Jurkat, Clone E6-1 (cell line): ENCODE measurements at places on chromosomes 13 and 19.

GRCh38 chr13:43544011-43544410, 242.8 kb downstream of the ENOX1 start:
- DNase-seq: no peak

DNA sequence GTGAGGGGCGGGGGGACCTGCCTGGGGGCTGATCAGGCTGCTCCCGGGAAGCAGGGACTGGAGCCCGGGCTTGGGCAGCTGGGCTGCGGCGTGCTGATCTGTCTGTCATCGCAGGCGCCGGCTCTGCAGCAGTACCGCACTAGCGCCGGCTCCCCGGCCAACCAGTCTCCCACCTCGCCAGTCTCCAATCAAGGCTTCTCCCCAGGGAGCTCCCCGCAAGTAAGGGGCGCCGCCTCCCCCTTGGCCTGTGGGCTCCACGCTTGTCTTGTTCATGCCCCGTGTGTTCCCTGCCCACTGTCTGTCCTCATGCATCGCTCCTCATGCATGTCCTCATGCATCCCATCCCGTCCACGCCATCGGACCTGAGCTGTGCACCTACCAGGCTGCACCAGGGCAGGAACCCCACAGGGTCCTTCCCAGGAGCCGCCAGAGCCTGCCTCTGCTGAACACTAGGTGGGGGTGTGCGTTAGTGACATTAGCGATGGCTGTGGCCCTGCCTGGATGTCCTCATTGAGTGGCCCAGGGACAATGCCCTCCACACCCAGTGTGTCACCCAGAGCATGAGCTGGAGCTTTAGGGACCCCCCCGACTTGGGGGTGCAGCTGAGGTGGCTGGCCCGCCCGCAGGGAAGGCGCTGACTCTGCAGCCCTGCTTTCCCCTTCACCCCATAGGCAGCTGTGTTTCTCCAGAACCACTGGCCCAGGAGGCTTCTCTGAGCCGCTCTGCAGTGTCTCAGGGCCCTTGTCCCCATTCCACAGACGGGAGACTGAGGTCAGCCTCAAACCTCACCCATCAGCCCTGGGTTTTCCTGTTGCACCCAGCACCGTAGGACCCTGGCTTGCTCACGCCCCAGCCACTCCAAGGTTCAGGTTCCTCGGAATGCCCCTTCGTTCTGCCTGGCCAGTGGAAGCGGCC, 19.5 kb downstream of the COMP start:
- no peak for DNase-seq

- DNase-seq: no peak
Observed at GRCh38 chr19:5355076-5355475, 14.5 kb upstream of the PTPRS start.

GRCh38 chr19:18894254-18895037, 1.5 kb downstream of the CERS1 start:
- DNase-seq: no peak

- DNase-seq: no peak
Observed at GRCh38 chr19:3543150-3544057, 4.4 kb downstream of the TEKTIP1 start.

DNA sequence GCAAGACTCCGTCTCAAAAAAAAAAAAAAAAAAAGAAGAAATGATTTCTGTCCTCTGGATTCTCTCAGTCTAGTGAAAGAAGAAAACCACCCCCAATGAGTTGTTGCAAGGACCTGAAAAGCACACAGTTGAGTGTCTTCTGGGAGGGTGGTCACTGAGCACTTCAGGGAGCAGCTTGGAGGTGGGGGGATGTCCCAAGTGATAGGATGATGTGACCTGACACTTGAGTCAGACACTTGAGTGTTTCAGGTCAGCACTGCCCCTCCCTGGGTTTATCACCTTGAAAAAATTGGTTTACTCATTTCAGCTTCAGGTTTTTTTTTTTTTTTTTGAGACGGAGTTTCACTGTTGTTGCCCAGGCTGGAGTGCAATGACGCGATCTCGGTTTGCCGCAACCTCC, 63.2 kb downstream of the ZNF823 start:
- DNase-seq: no peak

DNA sequence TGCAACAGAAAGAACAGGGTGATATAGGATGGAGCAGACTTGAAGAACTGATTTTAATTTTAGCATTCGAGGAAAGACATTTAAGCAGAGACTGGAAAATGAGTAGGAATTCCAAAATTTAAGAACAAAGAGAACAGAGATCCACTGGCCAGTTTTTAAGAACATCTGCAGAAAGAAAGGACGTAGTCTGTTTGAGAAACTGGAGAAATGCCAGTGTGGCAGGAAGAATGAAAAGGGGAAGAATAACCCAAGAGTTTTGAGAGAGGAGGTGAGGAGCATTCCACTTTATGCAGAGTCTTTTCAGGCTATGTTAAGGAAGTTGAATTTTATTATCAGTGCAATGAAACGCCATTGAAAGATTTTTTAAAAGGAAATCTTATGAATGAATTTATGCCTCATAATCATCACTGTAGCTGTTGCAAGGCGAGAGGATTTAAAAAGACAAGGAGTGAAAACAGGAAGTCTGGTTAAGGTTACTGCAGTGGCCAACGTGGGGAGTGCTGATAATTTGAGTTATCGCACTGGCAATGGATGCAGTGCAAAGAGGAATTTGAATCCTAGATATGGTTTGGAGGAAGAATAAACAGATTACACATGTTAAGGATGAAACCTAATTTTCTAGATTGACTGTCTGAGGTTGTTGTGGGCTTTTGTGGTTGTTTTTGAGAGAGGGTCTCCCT, 253.8 kb downstream of the DACH1 start:
- no peak for DNase-seq

DNA sequence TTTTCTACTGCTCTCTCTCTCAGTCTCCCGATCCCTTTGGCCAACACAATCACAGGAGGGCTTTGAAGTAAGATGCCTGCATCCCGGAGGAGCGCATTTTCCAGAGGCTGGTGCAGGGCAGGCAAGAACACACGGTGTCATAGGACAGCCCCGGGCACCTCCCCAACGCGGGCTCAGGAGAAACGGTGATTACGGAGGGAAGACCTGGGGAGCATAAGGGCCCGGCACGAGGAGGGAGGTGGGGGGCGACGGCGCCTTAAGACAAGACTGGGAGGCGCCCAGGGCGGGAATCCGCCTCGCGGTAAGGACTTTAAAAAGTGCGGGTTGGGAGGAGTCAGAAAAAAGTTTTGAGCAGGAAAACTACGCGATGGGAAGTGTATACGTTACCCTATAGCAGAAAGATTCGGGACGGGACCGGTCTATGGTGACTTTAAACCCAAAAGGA, 18.7 kb upstream of the ZNF888 start:
- peak; percentile 10 for DNase-seq

GRCh38 chr19:45428384-45429231, 4.9 kb upstream of the ERCC1 start:
- DNase-seq: no peak

- DNase-seq: no peak
Observed at GRCh38 chr13:59879281-59879680, 284.4 kb downstream of the DIAPH3 start.

DNA sequence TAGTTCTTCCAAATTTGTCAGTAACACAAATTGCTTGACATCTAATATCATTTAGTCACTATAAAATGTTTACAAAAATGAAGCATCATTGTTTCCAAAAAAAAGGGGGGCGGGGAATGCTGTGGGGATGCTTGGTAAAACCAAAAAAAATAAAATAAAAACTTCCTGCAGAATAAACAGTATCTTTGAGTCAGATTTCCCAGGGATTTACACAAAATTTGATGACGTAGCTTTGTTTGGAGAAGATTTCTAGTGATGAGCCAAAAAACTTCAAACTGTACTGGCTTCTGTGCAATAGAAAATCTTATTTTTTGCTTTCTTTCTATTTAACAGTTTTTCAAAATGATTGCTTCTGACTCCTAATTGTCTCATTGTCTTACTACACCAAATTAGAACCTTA, 80.0 kb downstream of the MZT1 start:
- DNase-seq: no peak

DNA sequence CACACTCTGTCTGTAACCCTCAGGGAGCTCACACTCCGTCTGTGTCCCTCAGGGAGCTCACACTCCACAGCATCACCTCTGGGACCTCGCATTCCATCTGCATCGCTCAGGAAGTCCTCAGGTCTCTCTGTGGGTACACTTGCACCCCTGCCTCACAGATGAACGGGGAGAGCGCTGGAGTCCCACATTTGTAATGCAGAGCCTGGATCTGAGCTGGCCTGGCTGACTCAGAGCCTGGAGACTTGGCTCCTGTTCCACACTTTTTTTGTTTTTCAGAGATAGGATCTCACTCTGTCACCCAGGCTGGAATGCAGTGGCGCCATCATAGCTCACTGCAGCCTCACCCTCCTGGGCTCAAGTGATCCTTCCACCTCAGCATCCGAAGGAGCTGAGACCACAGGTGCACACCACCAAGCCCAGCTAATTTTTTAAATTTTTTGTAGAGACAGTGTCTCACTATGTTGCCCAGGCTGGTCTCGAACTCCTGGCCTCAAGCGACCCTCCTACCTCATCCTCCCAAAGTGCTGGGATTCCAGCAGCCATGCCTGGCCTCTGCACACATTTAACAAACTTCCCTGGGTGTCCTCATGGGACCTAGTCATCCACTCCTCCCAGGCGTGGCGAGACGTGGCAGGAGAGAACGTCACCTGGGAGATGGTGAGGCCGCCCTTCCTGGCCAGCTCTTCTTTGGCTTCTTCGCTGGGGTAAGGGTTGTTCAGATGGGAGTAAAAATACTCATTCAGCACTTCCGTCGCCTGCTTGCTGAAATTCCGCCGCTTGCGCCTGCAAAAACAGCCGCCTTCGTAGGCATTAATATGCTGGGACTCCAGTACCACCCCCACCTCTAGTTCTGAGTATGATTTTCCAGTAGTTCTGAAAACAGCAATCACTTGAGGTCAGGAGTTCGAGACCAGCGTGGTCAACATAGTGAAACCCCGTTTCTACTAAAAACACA, 31.0 kb downstream of the CILP2 start:
- no peak for DNase-seq

DNA sequence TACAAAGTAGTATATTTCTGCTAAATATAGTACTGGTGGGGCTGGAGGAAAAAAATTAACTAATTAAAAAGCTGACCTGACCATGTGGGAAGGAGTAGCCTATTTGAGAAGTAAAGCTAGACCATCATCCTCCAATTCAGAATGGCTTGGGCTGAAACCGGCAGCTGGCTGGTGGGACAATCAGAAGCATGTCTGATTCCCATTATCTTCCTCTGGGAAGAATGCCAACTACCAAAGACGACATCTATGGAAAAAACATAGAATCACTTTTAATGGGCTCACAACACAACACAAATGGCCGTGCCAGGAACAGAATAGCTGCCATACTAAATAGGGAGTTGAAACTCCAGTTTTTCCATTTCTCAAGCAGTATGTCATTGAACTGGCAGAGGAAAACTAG, 120.4 kb upstream of the FREM2 start:
- DNase-seq: no peak

- no peak for DNase-seq
Observed at GRCh38 chr19:45324349-45324907, 1.8 kb upstream of the CKM start.

DNA sequence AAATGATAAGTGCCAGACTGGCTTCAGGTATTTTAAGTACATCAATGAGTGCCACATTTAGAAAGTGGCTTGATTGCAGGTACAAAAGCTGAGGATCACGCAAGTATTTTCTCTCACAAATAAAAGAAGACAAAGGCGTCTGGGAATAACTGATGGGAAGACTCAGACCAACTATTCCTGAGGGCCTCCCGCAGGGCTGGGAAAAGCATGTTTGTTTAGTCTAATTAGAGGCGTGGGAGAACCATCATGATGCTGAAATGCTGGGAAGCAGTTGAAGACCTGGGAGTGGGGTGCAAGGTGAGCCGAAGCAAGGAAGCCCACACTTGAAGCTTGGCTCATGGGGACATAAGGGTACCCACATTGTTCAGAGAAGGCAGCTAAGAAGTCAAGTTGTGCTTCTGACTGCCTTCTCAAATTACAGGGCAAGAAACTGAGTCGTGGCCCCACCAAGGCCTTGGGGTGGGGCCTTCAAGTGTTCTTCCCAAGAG, 536.0 kb downstream of the MYO16 start:
- no peak for DNase-seq

GRCh38 chr19:30552593-30552992, 180.4 kb downstream of the ZNF536 start:
- no peak for DNase-seq

GRCh38 chr13:26562512-26562890, 5.0 kb downstream of the WASF3 start:
- DNase-seq: no peak

- DNase-seq: no peak
Observed at GRCh38 chr13:106985481-106985880, 417.5 kb upstream of the ARGLU1 start.

- DNase-seq: no peak
Observed at GRCh38 chr13:40148742-40149141, 493.3 kb downstream of the COG6 start.

DNA sequence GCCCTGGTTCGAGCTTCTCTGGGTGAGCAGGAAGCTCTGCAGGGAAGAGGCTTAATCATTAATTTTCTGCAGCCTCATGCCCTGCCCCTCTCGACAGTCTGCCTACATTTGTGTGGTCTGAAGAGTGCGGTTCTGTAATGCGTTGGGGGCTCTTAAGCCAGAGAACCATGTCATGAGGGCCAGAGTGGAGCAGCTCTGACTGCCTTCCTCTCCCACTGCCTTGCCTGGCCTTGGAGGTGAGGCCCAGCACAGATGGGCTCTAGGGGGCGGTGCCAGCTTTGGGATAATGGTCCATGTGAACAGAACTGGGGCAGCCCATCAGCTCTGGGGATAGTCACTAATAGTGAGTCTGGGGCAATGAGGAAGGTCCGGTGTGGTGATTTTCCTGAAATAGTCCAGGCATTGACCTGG, 5.7 kb downstream of the FGF9 start:
- no peak for DNase-seq

DNA sequence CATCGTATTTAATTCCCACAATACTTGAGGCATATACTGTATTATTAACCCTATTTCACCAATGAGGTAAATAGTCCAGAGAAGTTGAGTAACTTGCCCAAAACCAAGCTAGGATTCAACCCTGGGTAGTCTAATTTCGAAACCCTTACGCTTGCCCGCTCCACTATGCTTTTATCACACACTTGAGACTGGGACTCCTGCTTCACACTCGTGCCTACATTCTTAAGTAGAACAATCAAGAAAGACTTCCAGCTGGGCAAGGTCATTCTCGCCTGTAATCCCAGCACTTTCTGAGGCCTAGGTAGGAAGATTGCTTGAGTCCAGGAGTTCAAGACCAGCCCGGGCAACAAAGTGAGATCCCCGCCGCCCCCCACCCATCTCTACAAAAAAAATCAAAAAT, 3.6 kb downstream of the ZNF541 start:
- no peak for DNase-seq

GRCh38 chr13:97875218-97875617, 78.3 kb upstream of the IPO5 start:
- no peak for DNase-seq
